ENCODE measurements at places on chromosomes 2 and 18. TPM values are rescaled to one million over a fixed set of nuclear protein-coding genes. Genes with fewer than 3 reads are reported as not detected.

ANKRD30B gene
- not detected for total RNA-seq

CFC1 gene
- total RNA-seq, result not detected

ABCG5 gene
- not detected for total RNA-seq

GATA6 gene
- not detected for total RNA-seq

ABCA12 gene
- not detected for total RNA-seq

DCC gene
- not detected for total RNA-seq

ANTXR1 gene
- 0.09 TPM for total RNA-seq

ALPP gene
- total RNA-seq, result not detected

CHRND gene
- total RNA-seq, result not detected

TTN gene
- total RNA-seq, result 2.8 TPM

GRCh38 chr2:98548920-98549818, 59.1 kb downstream of the COA5 start:
- DNase-seq, result no peak

- no peak for DNase-seq
These were observed 98.2 kb upstream of the MAP3K20 start for GRCh38 chr2:172977270-172978062.

GRCh38 chr2:98543842-98544241, 64.5 kb downstream of the COA5 start:
- DNase-seq, result peak; percentile 49

DNA sequence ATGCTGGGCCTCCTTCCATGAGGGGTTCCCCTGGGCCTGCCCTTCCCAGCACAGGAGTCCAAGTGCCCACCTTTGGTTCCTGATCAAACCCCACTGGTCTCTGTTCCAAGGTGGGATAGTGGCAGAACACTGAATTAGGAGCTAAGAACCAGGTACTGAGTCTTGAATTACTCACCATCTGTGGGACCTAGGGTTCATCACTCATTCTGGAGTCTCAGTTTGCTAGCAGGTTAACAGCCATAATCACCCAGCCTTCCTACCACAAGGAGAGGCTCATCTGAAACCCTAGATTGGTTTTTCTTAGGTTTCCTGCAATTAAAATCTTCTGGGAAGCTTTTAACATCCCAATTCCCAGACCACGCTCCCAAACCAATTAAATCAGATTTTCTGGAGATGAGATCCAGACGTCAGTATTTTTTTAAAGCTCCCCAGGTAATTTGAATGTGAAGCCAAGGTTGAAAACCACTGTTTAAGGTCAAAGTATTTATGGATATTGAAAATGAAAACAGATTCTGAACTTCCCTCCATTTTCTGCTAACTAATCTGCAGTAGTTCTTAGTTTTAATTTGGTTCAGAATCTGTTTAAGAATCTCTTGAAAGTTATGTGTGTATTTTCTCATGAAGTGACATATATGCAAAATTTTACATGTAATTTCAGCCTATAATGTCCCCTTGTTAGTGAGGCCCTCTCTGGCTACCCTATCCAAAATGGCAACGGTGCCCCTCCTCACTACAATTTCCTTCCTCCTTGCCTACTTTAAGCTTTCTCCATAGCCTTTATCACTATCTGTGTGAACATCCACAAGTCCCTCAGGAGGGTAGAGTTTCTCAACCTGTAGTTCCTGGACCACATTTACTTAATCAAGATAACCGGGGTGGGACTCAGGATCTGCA, 166.5 kb upstream of the CXCR4 start:
- no peak for DNase-seq

- peak; percentile 74 for DNase-seq
These were observed 65.1 kb downstream of the CUL3 start for GRCh38 chr2:224520064-224520463.

GRCh38 chr2:167863377-167863776, 384.0 kb downstream of the STK39 start:
- DNase-seq, result no peak

DNA sequence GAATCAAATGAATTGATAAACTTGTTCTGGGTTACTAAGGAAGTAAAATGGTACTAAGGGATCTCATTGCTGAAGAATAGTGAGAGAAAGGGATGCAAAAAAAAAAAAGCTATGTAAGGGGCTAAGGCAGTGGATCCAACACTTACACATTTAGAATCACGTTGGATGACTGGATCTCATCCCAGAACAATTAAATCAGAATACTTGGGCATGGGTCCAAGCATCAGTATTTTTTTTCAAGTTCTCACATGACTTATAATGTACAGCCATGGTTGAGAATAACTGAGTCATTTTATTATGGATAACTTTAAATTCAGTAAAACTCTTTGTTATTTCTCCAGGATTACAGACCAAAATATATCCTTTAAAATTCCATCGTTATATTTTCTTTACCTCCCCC, 8.5 kb downstream of the DSC1 start:
- no peak for DNase-seq

- no peak for DNase-seq
These were observed 510.9 kb downstream of the TXNL1 start for GRCh38 chr18:56127322-56128099.

GRCh38 chr2:30394096-30394495, 53.0 kb upstream of the LCLAT1 start:
- no peak for DNase-seq

GRCh38 chr2:102619414-102620319, at the start of gene SLC9A2:
Gene SLC9A2 (plus strand): TSS chr2:102619553. CDS start chr2:102619849, 296 bp downstream.
- peak; percentile 59 for DNase-seq

GRCh38 chr2:29166242-29167039, 51.2 kb downstream of the CLIP4 start:
- no peak for DNase-seq

DNA sequence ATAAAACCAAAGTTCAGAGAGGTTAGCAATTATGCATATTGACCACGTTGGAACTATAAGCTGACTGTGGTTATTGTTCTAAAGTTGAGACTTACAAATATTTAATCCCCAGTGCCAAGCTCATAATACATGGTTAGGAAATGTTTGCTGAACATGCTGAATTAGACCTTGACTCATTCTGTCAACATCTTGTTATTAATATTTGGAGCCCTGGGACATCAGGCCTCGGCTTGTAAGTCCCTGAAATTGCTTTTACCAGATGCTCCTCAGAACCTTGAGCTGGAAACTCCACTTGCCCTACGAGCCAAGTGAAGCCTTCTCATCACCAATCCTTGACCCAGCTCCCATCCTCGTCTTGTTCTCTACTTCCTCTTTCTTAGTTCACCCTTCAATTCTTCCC, 21.2 kb downstream of the DYNAP start:
- DNase-seq, result no peak

GRCh38 chr2:181004647-181005325, 24.4 kb downstream of the UBE2E3 start:
- DNase-seq, result no peak

DNA sequence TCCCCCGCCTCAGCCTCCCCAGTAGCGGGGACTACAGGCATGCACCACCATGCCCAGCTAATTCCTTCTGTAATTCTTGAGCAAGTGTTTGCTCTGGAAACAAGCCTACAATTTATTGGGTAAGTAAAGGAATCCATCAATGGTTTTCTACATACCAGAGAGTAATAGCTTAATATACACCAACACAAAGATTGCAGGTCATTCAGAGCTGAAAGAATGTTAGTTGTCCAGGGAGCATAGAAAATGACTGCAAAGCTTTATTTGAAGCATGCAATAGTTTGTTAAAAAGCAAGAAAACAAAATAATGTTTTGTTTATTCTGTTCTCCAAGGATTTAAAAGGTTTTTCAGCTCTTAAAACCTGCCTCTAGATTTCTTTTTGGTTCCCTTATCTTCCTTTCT, 5.6 kb downstream of the IDH1 start:
- no peak for DNase-seq

GRCh38 chr2:197298609-197299008, 12.0 kb downstream of the ANKRD44 start:
- peak; percentile 72 for DNase-seq

DNA sequence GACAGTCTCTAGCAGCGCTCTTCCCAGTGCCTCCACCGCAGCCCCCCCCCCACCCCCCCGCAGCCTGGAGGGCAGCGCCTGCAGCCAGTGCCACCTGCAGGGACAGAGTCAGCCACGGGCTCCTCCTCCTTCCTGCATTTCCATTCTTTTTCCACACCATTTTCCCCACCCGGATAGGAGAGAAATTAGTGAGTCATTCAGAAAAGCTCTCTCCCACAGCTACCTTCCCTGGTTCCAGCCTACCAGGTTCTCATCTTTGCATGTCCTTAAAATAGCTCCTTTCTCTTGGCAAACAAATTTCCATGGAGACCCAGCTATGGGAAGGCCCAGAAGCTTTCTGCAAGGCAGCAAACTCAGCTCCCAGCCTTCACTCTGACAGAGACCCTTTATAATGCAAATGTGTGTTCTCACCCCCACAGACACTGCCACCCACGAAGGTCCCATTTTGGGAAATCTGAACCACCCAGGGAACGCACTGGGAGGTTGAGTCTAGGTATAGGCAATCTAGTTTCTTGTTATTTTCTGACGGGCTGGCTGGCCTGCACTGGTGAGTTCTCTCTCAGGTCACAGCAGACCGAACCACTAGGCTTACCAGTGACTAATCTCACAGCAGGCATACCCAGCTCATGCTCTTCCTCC, 41.8 kb upstream of the ATG16L1 start:
- no peak for DNase-seq

GRCh38 chr2:20447437-20448245, 767 bp downstream of the RHOB start:
- DNase-seq, result peak; percentile 71

DNA sequence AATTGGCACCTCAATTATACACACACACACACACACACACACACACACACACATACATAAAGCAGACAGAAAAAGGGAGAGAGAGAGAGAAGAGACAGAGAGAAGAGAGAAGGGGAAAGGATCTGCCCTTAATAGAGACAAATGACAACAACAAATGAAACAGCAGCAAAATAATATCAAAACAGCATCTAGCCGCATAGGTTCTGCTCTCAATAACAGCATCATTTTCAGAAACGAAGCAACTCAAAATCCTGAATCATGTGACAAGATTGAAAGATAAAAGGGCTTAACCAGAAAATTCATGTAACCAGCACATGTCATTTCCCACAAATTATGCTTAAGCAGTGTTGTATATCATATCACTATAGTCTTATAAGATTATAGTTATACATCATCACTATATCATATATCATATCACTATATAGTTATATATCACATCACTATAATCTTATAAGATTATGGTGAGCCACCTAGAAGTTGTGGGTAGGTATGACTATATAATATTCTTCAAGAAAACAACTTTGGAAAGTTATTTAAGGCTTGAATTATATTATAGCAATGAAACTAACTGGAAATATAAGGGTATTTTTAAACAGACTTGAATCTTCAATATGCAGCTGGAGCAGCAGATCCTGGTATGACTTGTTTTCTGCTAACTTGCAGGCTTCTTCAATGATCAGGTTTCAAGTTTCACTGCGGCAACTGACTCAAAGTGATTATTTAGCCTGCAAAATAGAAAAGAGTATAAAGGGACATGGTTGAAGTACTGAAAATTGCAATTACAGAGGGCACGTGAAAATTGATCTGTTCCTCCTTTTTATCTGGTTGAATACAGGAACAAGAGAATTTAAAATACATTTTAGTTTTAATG, 16.1 kb upstream of the VPS54 start:
- DNase-seq, result peak; percentile 71

GRCh38 chr18:7856116-7856515, 289.0 kb downstream of the PTPRM start:
- DNase-seq, result no peak

GRCh38 chr2:23433282-23433681, 48.3 kb downstream of the KLHL29 start:
- no peak for DNase-seq

DNA sequence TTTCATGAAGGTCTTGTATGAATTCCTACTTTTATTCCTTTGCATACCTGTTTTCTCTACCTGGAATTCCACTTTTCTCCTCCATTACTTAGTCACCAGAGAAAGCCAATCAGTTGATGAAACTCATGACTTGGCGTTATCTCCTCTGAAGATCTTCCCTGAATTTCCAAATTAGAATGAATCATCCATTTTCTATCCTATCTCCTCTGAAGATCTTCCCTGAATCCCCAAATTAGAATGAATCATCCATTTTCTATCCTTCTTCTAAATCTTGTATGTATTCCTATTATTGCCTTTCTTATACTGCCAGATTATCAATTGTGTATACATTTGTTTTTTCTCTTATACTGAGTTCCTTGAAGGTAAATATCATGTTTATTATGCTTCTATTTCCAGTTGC, 440.4 kb downstream of the CCDC85A start:
- DNase-seq, result no peak

DNA sequence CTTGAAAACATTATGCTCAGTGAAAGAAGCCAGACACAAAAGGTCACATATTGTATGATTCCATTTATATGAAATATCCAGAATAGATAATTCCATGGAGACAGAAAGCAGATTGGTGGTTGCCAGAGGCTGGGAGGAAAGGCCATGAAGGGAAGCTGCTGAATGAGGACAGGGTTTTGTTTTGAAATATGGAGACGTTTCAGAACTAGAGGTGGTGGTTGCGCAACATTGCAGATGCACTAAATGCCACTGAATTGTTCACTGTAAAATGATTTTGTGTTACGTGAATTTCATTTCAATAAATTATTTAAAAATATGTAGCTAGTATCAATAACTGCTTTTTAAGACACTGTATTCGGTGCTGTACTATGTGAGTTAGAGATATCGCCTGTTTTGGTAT, 101.7 kb upstream of the ZNF236 start:
- DNase-seq, result peak; percentile 72

GRCh38 chr2:236336575-236337464, 72.6 kb upstream of the ASB18 start:
- DNase-seq, result no peak

- no peak for DNase-seq
These were observed 673.8 kb downstream of the ARHGAP15 start for GRCh38 chr2:143802871-143803650.

DNA sequence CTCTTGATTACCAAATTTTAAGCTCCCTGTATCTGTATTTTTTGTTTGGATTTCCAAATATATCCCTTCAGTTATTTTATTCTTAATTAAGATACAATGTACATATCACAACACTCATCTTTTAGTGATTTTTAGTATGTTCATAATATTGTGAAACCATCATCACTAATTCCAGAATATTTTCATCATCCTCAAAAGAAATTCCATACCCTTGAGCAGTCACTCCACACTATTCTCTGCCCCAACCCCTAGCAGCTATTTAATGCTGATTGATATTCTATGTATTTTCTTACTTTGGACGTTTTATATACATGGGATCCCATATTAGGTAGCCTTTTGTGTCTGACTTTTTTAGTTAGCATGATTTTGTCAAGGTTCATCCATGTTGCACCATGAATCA, 127.4 kb upstream of the SLC8A1 start:
- no peak for DNase-seq

GRCh38 chr2:205484215-205484614, 198.1 kb upstream of the NRP2 start:
- DNase-seq, result no peak

- no peak for DNase-seq
These were observed 5.6 kb downstream of the RAB12 start for GRCh38 chr18:8614875-8615274.

- DNase-seq, result no peak
These were observed 1008.5 kb upstream of the FANCL start for GRCh38 chr2:59249441-59250306.

GRCh38 chr2:240795454-240795853, 24.6 kb downstream of the KIF1A start:
- DNase-seq, result no peak

GRCh38 chr18:26103579-26103978, 13.2 kb upstream of the SS18 start:
- DNase-seq, result peak; percentile 77

- DNase-seq, result no peak
These were observed 34.6 kb downstream of the EIPR1 start for GRCh38 chr2:3343012-3343411.
